Hematopoietic multipotent progenitor cell treated with erythropoietin and hydrocortisone succinate and interleukin-3 and kit ligand, for 8 days (in vitro differentiated cells): ENCODE measurements at places on chromosomes 5 and 9.

DNA sequence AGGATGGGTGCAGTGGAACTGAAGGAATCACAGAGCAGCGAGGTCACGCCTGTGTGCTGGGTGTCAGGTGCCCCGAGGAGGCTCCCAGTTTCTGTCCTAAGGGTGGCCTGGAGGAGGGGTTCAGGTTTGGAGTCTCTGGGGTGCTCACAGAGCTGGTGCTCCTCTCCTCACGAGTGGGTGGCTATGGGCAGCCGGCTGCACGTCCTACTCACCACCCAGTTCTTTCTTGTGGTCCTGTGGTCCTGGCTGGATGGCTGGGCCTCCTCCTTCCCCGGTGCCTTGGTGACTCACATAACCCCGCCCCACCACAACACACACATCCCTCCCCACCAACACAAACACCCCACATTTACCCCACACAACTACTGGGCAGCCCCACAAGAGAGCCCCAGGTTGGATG is 9.9 kb upstream of the PTGS1 start:
- no peak for DNase-seq

- no peak for DNase-seq
These were observed 128.0 kb upstream of the ABCA1 start for GRCh38 chr9:105055917-105056316.

DNA sequence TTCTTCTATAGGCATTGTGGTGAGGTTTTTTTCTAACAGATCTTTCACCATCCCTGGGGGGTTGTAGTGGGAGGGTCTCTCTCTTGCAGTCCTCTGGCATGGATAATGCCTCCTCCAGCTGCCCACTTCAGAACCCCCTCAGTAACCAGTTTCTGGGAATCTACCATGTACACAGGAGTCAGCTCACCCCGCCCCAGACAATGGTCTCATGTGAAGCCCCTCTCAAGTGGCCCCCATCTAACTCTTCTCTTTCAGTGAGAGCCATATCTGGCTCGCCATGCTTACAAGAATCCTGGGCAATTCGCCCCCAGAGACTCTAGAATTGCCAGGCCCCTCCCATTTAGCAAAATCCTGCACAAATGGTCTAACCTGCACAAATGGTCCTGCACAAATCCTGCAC is 144.4 kb upstream of the FSTL4 start:
- no peak for DNase-seq

DNA sequence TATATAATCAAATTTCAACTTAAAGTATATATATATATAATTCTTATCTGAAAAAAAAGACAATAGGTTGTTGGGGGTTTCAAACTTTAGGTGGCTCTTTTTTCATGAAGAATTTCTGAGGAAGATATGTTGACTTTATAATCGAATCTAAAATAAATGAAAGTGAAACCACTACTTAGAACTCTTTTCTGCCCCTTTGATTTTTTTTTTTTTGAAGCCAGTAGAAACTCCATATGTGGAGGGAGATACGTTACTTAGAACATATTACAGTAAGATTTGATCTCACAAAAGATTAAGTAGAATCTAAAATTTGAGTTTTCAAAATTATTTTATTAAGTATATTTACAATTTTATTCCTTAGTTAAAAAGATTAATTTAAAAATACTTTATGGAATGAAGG is 96.9 kb downstream of the ATG10 start:
- DNase-seq = no peak

GRCh38 chr5:178388386-178389025 is 155.9 kb upstream of the PHYKPL start:
- DNase-seq = no peak

DNA sequence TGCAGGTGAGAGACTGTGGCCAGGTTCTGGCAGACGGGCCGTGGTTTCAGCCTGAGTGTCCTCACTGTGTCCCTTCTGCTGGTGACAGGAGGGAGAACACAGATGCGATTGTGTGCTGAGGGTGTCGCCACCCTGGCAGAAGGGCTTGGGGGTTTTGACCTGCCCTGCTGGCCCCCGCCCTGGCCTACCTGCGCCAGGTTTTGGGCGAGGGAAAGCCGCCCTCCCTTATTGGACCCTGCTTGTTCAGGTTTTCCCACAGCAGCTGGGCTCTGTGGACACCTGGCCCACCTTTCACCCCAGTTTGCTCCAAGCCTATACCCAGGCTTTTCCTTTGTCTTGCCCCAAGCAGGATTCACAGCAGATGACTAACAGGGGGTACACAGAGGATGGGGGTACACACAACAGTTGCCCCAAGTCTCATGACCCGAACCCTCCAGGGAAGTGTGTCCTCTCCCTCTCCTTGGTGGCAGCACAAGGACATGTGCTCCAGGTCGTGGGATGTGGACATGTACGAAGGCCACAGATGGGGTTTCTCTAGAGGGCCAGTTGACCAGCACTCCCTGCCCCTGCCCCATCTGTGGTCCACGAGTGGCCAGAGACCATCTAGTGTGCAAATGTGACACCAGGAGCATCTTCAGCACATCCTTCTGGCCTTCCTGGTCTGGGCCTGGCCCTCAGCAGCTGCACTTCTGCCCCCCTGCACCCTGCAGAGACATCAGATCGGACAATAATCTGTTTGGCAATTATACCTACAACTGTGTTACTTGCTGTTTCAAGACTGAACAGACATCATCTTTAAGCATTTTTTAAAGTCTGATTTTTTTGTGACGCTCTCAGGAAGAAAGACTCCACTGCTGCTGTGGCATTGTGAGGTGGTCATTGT is 265.8 kb upstream of the IRX4 start:
- DNase-seq = no peak
